ENCODE measurements at places on chromosomes 12 and 14.

DNA sequence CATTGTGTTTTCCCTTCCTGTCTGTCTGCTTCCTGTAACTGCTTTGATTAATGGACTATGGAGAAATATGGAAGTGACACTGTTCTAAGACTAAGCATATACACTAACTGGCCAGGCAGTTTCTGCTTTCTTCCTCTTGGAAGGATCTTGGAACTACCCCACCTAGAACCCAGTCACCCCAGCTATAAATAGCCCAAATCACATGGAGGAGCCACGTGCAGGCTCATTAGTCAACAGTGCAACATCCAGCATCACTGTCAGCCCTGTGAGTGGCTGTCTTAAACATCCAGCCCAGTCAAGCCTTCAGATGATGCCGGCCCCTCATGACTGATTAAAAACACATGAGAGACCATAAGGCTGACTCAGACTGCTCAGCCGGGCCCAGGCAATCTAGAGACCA lies 39.2 kb downstream of the BCAT1 start:
- DNase-seq: no peak

DNA sequence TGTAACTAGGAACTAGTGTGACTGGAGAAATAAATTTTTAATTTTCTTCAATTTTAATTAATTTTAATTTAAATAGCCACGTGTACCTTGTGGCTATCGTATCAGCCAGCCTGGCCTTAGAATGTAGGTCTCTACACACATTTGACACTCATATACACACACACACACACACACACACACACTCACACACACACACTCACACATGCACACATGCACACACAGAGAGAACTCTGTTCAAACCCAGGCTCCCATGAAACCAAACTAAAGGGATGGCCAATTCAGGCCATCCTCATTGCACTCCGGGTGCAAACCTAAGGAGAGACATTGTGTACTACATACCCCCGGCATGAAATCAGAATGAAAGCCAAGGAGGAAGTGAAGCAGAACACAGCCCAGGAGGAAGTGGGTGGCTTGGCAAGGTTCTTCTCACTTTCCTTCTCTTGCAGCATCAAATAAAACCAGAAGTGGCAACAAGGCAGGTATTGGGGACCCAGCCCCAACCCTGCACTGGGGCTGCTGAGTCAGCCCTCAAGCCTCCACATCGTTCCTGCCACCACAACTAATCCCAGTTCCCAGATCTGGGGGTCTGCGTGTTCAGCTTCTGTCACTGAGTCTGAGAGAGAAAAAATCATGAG lies 26.2 kb upstream of the CHPT1 start:
- no peak for DNase-seq

GRCh38 chr14:38405851-38406635 lies 150.2 kb upstream of the CLEC14A start:
- DNase-seq: no peak

DNA sequence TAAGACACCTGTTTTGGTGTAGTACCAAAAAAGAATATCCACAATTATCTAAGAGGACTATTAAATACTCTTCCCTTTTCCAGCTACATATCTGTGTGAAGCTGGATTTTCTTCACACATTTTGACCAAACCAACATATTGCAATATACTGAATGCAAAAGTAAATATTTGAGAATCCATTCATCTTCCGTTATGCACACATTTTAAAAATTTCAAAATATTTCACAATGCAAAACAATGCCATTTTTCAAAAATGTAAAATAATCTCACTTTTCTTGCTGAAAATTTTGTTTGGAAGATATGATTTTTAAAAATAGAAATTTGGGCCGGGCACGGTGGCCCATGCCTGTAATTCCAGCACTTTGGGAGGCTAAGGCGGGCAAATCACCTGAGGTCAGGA lies 133.9 kb upstream of the FUT8 start:
- DNase-seq: no peak

GRCh38 chr12:26953447-26953846 lies 15.2 kb downstream of the FGFR1OP2 start:
- DNase-seq: no peak

GRCh38 chr12:125166041-125166440 lies 100.8 kb downstream of the AACS start:
- DNase-seq: no peak

DNA sequence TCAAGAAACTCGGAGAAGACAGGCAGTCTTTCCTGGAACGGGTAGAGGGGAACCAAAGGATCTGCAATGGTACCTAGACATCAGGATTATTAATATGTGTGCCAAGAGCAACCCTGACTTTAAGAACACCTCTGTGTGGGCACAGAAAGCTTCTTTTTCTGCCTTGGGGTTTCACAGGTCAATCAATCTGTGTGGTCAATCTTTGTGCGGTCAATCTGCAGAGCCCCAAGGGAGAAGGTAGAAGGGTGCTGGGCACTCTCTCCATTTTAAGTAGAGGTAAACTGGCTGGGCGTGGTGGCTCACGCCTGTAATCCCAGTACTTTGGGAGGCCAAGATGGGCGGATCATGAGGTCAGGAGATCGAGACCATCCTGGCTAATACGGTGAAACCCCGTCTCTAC lies 100.7 kb downstream of the ARF6 start:
- no peak for DNase-seq

GRCh38 chr12:52795694-52796428 lies at the start of gene KRT3:
Gene KRT3 (minus strand): TSS chr12:52796117. CDS start chr12:52796042, 75 bp downstream.
- no peak for DNase-seq

GRCh38 chr12:2857576-2857975 lies 737 bp upstream of the TEX52 start:
- no peak for DNase-seq

DNA sequence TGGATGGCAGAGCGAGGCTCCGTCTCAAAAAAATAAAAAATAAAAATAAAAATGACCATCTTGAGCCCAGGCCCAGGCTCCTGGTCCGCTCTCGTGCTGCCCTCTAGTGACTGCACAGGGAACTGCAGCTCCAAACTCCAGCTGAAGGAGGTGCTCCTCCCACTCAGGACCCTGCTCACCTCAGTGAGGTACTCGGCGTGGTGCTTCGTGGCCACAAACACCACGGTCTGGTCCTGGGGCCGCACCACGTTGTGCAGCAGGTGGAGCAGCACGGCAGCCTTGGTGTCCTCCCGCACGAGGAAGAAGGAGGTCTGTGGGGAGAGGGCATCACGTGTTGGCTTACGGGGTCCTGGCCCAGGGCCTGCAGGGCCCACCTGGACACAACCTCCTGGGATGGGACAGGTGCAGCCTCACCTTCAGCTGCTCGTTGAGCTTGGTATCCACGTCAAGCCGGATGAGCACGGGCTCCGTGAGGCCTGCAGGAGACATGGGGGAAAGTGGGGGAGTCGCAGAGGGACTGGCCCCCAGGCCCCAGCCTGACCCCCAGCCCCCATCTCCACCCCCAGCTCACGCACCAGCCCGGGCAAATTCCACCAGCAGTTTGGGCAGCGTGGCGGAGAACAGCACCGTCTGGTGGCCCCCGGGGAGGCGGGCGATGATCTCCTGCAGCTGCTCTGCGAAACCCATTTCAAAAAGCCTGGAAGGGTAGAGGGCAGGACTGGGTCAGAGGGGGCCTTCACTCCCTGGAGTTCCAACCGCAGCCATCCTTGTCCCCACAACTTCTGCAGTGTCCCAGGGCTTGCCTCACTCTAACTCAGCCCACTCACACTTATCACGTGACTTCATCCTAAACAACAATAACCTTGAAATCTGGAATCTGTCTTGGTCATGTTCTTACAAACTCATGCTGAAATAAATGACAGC lies 10.6 kb downstream of the DDX54 start:
- peak; percentile 60 for DNase-seq

DNA sequence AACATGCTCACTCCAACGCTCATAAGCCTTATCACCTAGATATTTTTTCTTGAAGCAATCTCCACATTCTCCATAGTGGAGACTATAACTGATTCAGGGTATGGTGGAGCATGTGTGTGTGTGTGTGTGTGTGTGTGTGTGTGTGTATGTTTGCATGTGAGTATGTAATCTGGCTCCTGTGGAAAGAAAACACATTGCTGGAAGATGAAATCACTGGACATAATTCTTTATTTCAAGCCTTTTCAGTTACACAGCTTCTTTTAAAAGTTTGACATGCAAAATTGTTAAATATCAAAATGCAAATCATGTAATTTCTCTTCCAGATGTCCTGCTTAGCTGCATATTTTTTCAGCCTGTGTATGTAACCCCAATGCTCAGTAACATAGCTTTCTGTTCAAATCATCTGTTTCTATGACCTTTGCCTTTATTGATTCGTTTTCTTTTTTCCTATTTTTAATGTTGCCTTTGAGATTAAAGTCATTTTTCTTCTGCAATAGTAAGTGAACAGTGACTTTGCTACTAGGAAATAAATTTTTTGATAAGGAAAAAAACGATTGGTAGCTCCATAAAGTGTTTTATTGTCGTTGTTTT lies 80.5 kb upstream of the BTG1 start:
- no peak for DNase-seq

- DNase-seq: no peak
Observed at GRCh38 chr14:104086210-104086660, 735 bp downstream of the ASPG start.

- DNase-seq: no peak
Observed at GRCh38 chr14:58763210-58763609, 125.4 kb downstream of the DACT1 start.

- no peak for DNase-seq
Observed at GRCh38 chr12:99670635-99671034, 23.1 kb downstream of the GARIN6 start.

- DNase-seq: no peak
Observed at GRCh38 chr14:61578745-61579144, 116.6 kb upstream of the HIF1A start.

Measured in activated CD4-positive, alpha-beta T cell treated with anti-CD3 and anti-CD28 coated beads for 1 hour (primary cell).